ENCODE measurements at places on chromosomes 2 and 18.
A peak's percentile ranks its signal among the peaks of the same experiment; 100 is the strongest.

DNA sequence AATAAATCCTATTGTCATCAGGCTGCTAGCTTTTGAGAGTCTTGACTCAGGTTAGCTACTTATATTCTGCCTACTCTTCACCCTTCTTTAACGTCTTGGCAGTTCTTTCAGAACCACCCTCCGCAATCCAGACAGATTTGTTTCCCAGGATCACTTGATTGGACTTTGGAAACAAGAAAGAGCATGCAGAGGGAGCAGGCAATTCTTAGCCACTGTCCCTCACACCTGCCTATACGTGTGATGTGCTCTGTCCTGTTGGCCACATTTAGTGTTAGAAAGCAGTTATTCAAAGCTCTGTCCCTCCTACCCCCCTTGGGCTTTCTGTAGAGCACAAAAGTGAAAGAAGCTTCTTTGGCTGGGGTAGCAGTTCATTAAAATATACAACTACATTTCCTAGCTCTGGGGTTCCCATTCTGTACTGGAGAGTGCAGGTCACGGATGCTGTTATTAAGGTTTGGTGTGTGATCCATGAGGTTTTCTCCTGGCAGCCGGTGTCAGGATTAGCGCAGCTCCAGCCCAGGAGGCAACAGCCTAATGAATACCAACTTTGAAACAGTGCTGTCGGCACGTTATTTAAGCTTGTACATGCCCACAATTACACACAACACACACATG, 6.3 kb downstream of the FZD5 start:
- no peak for DNase-seq

GRCh38 chr18:71105078-71105819, 816.4 kb downstream of the SOCS6 start:
- no peak for DNase-seq

DNA sequence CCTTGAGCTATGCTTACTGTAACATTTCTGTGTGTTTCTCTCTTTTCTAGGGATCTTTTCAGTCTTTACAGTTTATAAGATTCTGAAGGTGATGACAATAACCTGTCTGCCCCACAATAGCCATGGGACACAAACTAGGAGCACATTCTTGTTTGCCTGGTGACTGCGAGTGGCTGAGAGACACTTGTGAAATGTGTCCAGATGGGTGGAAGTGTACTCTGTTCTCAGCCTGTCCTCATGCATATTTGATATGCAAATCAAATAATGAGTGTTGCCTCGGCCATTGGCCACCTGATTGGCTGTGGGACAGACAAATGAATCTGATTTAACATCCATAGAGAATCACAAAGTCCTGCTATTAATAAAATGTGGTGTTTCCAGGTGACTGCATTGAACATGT, 246.2 kb downstream of the HNMT start:
- no peak for DNase-seq

GRCh38 chr2:164954954-164955701, at the start of gene SLC38A11:
Gene SLC38A11 (minus strand): TSS chr2:164955525. CDS start chr2:164955247, 278 bp downstream.
- DNase-seq = no peak

- no peak for DNase-seq
These were observed 155.2 kb downstream of the IRS1 start for GRCh38 chr2:226644399-226644865.

DNA sequence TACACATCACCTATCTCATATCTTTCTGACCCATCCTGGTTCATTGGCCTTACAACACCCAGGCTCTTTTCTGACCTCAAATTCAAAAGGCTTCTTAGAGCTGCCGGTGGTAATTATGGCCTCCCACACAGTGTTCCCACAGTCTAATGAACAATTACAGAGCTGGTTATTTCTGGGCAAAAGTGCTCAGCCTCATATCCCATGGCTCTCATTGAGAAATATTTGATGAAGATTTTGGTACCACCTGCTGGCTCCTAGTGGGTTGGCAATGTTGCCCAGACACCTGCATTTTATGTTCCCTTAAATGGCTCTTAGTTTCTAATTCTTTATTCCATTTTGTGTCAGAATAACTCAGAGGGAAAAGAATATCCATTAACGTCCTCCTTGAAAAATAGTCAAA, 20.1 kb upstream of the SCYGR2 start:
- DNase-seq = no peak

GRCh38 chr2:200615247-200615646, 29.4 kb downstream of the AOX1 start:
- no peak for DNase-seq

DNA sequence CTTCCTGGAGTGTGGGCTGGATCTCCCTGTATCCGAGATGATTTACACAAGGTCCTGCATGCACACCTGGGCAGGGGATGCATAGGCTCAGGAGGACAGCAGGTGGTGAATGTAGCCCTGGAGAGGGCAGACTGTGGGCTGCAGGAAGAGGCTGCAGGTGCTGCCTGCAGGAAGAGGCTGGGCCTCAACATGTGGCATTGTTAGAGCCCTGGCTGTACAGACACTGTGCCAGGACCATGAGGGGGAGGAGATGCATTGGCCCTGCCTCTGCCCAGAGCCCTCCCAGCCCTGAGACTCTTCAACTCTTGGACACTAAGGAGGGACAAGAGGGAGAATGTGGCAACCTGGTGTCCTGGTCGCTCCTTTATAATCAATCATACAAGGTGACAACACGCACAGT, 392.8 kb downstream of the TNS1 start:
- no peak for DNase-seq

DNA sequence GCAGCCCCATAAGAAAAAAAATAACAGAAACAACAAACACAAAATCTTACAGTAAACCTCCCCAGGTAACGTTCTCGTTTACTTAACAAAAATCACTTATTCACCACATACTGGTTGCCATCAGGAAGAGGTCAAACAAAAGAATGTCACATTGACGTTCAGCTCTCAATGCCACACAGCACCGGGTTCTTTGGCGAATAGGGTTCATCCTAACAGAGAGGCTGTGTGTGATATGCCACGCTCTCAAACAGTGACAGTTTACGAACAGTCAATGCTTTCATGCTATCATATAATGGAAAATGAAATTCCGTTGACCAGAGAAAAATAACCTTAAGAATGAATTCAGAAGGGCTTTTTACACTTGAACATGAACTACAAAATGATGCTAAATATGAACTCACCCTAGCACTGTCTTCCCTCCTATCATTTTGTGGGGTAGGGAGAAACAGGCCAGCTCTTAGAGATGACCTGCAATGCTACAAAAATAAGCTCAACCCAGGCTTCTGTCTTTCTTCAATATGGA, 2.0 kb downstream of the TMEM163 start:
- no peak for DNase-seq

- no peak for DNase-seq
These were observed 18.8 kb downstream of the ATG4B start for GRCh38 chr2:241656190-241656741.

DNA sequence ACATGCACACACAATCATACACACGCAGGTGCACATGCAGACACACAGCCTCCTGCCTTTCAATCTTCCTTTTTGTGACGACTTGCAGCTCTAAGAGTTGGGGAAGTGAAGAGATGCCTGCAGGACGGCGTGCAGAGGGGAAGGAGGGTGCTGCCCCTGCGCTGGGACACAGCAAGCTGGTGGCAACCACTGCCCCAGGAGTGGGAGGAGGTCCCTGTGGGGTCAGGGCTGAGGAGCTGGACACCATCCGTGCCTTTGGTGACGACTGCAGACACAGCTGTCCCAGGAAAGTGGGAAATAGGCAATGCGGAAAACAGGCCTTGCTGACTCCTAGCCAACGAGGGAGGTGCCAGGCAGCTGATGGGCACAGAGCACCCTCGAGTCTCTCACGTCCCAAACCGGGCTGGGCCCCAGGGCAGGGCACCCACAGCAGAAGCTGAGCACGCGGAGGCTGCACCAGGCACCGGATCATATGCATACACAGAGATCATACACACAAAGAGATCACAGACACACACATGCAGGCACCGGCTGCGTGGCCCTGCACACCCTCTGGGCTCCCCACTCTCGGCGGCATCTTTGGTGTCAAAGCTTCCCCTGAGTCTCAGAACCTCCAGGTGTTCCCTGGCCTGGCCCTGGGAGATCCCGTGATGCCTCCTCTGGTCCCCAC, 146.1 kb downstream of the PXDN start:
- DNase-seq = no peak

DNA sequence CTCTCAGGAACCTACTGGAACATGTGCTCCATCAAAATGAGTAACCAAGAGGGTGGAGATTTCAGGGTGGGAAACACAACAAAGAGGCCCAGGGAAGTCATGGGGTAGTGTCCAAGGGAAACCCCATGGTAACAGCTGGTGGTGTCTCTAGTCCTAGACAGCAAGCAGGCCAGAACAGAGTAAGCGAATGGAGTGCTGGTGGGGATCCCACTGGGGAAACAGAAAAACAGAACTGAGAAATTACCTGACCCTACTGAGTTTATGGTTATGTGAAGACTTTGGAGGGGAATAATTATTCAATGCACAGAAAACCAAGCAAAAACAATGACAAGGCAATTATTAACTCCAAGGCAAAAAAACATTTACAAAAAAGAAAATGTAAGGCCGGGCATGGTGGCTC, 16.9 kb downstream of the ERCC3 start:
- DNase-seq = no peak

DNA sequence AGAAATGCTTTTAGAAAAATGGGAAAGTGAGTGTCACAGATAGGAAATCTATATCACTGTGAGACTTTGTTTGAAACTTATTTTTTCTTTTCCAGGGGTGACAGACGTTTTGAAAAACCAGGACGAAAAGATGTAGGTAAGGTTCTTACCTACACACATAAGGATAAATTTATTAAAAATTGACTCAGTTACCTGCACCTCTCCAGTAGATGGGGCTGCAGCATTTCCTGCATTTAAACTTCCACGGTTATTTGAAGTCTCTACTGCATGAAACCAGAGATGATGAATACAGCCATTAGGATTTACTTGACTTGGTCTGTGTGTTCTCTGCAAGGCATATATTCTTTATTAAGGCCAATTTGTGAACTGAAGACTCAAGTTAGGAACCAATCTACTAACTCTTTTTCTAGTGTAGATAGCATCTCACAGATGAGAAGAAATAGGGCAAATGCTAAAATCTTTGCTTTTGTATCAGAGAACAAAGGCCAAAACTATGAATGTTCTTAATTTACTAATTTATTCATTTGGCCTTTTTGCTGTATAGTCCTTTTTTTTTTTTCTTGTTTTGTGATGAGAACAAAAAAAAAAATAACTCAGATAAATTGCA, 15.0 kb downstream of the KCNJ13 start:
- peak; percentile 26 for DNase-seq

DNA sequence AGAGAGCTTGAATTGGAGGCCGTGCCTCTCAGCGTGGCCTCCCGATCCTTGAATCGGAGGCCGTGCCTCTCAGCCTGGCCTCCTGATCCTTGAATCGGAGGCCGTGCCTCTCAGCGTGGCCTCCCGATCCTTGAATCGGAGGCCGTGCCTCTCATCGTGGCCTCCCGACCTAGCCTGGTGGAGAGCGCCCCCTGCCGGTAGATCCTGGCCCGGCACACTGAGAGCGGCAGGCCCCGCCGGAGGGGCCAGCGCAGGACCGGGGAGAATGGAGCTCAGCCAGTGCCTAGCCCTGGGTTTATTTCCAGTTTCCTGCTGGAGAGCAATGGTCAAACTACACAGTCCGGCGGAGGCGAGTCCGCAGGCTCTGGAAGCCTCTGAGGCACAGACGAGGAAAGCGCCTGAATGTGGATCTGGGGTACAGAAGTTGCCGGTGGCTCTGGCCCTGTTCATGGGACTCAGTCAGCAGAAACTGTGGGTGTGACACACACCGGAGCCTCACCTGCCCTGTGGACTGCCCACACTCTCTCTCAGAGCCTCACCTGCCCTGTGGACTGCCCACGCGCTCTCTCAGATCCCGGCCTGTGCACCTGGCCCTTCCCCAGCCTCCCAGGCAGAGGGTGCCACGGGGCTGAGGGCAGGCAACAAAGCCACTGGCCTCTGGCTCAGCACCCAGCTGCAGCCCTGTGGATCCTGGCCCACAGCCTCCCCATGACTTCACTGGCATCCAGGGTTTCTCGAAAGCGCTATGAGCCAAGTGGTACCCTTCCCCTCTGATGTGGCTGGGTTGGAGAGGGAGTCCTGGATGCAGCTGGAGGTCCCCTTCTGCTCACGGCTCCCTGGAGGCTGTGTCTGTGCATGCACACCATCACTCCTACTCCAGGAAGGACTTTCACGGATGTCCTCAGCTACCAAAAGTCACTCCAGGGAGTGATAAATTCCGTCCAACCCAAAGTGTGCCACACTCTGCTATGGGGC, 1.5 kb downstream of the IL36B start:
- no peak for DNase-seq

GRCh38 chr2:190409616-190410015, 1.5 kb downstream of the MFSD6 start:
- DNase-seq = no peak

GRCh38 chr2:150332383-150332782, 155.1 kb downstream of the RND3 start:
- DNase-seq = no peak

- DNase-seq = no peak
These were observed 6.5 kb downstream of the TSHZ1 start for GRCh38 chr18:75216911-75217689.

GRCh38 chr18:2855560-2856350, 8.9 kb downstream of the EMILIN2 start:
- DNase-seq = no peak

- peak; percentile 27 for DNase-seq
These were observed 26.0 kb downstream of the CTAGE1 start for GRCh38 chr18:22391407-22392345.

DNA sequence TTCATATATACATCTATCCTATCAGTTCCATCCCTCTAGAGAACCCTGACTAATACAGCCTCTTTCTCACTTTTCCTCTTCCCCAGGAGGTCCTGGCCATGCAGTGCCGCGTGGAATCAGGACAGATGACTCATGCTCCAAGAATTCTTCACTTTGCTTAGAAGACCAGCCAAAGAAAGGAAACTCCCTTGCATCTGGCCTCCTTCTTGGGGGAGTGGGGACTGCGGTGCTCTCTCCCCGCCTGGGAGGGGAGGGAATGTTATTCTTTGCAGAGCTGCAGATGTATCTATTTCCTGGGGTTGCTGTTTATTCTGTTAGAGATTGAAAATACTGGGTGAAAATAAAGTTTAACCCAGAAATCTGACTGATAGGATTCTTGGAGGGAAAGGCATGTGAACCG, 111.5 kb upstream of the SH3BP4 start:
- no peak for DNase-seq

GRCh38 chr2:204213588-204213987, 277.0 kb downstream of the ICOS start:
- no peak for DNase-seq

GRCh38 chr2:54824567-54824966, 101.1 kb downstream of the EML6 start:
- DNase-seq = no peak

GRCh38 chr2:28226558-28226957, 166.1 kb upstream of the FOSL2 start:
- DNase-seq = no peak

DNA sequence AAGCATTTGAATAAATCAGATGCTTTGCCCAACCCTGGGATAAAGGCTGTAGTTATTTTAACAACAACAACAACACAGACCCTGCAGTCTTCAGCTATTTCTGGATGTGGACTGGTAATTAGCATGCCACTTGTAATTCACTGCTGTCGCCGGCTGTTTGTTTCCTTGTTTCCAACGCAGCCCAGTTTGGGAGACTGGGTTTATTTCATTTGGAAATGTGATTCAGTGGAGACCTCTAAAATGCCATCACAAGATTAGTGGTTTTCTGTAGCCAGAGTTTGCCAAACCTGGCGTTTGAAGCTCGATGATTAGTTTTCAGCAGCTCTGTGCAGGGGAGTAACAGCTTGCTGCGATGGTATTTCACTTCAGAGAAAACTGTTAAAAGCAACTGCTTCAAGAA, 83.5 kb downstream of the LDLRAD4 start:
- DNase-seq = no peak
